ENCODE measurements at places on chromosomes 4 and X. TPM values are rescaled to one million over a fixed set of nuclear protein-coding genes. Genes with fewer than 3 reads are reported as not detected.

DNA sequence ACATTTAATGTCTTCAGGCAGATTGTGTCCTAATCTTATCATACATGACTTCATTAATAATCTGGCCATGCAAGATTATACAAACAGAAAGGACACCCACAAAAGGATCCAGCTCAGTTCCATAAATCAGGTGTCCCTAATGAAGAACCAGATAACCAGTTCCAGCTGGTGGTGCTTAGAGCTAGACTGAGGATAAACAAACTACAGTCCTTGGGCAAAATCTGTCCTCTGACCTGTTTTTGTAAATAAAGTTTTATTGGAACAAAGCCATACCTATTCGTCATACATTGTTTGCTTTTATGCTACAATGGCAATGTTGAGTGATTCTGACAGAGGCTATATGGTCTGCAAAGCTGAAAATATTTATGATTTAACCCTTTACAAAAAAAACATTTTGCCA lies 199.5 kb downstream of the MID1IP1 start:
- DNase-seq: no peak

DNA sequence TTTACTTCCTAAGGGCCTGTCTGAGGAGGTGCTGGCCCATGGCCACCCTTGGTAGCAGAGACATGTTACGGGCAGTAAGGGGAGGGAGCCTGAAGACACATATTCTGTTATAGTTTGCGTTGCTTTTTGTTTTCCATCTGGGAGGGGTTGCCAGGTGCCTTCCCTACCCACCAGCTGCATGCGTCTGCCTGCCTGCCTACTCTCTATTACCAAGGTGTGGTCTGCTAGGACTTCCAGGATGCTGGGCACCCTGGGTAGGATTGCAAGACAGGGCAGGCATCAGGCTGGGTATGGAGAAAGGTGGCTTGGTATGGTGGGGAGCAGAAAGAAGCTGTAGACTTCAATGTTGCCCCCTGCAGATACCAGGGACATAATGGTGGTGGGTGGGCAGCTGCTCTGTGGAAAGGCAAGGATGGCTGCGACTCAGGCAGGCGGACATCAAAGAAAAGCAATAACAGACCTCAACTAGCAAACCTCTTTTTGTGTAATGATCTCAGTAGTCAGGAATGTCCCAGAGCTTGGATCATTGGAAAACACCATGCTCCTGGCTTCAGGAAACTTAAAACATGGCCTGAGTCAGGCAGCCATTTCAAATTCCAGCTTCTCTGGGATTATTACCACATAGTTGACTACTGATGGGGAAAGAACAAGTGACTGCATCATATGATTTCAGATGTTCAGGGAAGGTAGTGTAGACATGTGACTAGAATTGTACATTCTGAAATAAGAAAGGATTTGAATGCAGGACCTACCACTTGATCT lies 67.8 kb downstream of the HOPX start:
- peak; percentile 17 for DNase-seq

DNA sequence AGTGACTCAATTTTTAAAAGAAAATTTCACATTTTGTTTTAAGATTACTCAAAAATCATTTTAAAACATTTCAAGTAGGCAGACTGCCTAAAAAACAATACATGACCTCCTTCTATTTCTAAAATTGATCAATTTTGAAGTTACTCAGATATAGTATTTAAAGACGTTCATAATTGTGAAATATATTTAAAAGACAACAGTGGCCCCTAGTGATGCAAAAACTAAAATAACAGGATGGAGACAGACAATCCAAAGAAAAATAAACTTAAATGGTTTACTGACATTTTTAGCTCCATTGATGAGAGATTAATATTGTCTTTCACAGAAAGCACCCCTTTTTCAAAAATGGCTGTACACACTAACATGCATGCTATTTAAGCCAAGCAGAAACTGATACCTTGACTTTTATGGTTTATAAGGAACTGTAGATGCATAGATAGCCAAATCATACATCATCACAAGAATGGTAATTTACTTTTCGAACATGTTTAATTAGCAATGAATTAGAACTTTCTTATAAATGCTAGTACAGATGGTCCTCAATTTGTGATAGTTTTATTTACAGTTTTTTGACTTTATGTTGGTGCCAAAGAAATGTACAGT lies 69.8 kb upstream of the FAT4 start:
- DNase-seq: no peak

DNA sequence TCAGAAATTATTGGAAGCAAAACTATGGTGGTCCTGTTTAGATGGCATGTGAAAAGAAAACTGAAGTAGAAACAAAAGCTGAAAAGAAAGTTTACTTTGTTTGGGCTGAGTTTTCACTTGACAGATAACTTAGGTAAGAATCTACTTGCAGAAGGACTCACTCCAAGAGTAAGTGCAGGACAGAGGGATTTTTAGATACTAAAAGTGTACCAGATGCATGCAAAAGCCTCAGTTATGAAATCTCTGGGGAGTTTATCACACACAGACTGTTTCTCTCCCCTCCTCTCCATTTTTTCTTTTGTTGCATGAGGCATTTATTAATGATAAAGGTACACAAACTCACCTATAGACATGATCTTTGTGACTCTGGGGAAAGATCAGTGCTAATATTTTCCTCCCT lies 127.5 kb upstream of the GIMD1 start:
- no peak for DNase-seq

GRCh38 chrX:98506907-98507306 lies 1623.2 kb downstream of the RPA4 start:
- DNase-seq: no peak

DNA sequence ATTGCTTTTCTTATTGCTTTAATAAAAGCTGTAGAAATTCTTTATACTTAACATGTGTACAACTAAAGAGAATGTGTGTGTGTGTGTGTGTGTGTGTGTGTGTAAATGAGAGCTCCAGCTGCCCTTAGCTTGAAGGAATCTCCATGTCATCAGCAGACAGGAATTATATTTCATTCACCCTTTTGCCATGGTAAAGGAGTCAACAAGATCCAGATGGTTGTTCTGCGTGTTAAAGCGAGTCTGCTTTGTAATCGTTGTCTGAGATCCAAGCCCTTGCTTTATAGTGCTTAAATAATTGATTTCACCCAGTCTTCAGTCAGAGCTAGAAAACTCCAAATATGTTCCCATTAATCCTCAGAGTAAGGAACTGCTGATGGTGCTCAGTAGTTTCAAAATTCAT lies 285.5 kb downstream of the PDGFC start:
- peak; percentile 2 for DNase-seq

DNA sequence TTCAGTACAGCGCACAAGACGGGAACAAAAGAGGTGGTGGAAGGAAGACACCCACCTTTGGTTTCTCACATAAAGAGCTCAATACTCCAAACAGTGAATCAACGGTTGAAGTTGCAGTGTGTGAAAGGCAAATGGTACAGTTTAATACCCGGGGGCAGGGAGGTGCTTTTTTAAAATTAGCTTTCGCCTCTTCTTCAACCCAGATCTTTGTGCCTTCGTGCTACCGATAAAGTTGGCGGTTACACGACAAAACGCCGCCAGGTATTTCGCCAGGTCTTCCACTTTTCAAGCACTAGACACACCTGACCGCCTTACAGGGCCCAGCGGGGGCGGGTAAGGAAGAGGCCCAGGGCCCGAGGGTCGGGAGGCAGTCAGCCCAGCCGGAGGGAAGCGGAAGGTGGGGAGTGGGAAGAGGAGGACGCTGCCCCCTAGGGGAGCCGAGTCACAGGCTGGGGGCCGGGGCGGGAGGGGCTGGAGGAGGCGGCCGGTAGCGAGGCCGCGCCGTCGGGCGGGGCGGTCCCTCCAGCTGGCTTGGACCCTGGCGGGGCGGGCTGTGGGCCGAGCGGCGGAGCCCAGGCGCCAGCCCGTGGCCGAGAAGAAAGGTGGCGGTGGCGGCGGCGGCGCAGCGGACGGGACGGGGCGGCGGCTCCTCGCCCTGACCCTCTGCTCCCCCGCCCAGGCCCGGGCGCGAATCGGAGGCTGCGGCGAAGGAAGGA lies 16.0 kb downstream of the UTP3 start:
- peak; percentile 80 for DNase-seq

DNA sequence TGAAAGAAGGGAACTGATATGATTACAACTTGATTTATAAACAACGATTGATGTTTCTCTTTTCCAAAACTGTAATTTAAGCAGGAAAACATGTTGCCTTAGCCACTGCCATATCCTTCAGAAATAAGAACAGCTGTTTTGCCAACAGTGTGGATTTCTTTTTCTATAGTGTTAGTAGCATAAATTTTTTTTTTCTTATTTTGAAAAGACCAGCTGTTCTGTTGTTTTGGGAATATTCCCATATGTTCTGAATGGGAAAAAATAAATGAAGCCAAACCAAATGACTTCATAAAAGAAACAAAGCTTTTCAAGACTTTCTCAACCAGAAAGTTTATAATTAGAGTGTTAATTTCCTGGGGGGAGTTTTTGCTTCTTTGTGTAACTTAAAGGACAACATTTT lies 83.9 kb upstream of the ARHGAP24 start:
- no peak for DNase-seq

DNA sequence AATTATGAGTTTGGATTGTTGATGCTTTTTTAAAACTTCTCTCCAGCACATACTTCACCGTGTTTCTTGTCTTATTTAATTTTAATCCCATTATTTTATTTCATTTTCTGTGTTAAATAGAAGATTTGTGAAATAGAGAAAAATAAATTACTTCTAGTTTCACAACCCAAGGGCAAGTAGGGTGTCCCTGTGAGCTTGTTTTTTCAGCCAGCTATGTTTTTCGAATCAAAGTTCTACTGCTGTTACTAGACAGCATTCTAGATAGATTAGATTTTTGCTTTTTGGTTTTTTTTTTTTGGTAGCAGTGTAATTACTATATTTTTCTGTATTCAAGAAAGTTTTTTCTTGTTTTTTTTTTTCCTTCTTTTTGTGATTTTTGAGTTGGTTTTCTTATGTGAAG lies 59.9 kb downstream of the RBPJ start:
- DNase-seq: no peak

GRCh38 chrX:45711231-45711630 lies 510.6 kb upstream of the DIPK2B start:
- DNase-seq: peak; percentile 49

The WAS gene
- not detected for total RNA-seq

All from MG63 (cell line).